Smooth muscle cell of the brain vasculature (primary cell): ENCODE measurements at places on chromosomes 2 and 18.
A peak's percentile ranks its signal among the peaks of the same experiment; 100 is the strongest.

GRCh38 chr2:132640116-132640515 lies 29.9 kb downstream of the LYPD1 start:
- DNase-seq: no peak

DNA sequence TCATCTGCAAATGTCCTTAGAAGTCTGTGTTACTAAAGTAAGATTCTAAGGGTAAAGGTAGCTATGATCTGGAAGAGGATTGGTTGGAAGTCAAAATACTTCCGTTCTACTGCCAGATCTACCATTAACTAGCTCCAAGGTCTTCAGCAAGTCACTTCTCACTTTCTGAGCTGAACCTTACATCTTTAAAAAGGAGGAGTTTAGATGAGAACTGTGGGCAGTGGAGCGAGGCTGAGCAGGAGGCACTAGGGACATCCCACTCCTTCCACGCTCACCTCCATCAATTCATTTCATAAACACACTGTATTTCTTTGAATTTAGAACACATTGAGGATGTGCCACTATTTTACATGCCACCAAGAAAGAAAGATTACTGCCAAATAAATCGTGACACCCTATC lies 143.0 kb downstream of the ABCA12 start:
- no peak for DNase-seq

- no peak for DNase-seq
Measured at GRCh38 chr18:23114171-23114881, 21.0 kb upstream of the CABLES1 start.

- no peak for DNase-seq
Measured at GRCh38 chr2:79114797-79115494, 5.3 kb upstream of the REG1A start.

- no peak for DNase-seq
Measured at GRCh38 chr2:98155716-98156115, 68.7 kb downstream of the VWA3B start.

DNA sequence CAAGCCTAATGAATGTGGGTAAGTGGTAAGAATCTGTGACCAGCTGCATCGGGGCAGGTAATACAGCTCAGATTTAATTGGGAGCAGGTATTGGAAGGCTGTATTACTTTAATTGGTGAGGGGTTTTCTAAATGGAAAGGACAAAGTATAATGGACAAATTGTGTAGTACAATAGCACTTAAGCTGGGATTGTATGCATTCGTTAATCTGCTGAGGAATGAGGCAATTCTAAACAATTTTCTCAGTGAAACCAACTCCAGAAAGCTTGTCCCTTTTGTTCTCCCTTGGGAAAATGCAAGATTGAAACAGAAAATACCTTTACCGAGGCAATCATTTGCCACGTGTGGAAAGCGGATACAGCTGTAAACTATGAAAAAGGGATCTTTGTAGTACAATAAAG lies 801.6 kb upstream of the POU3F3 start:
- DNase-seq: no peak

GRCh38 chr2:216389570-216389969 lies 17.3 kb upstream of the MARCHF4 start:
- no peak for DNase-seq

- DNase-seq: no peak
Measured at GRCh38 chr18:58527285-58527951, 101.5 kb downstream of the ALPK2 start.

GRCh38 chr2:67841711-67842110 lies 221.1 kb downstream of the C1D start:
- no peak for DNase-seq

- DNase-seq: no peak
Measured at GRCh38 chr2:48344441-48344756, 185.6 kb upstream of the STON1 start.

GRCh38 chr2:233977296-233977837 lies 60.2 kb downstream of the TRPM8 start:
- no peak for DNase-seq

GRCh38 chr2:157785200-157785599 lies 90.9 kb downstream of the ACVR1 start:
- DNase-seq: no peak

GRCh38 chr18:13470516-13471197 lies 252.1 kb downstream of the LDLRAD4 start:
- DNase-seq: no peak

DNA sequence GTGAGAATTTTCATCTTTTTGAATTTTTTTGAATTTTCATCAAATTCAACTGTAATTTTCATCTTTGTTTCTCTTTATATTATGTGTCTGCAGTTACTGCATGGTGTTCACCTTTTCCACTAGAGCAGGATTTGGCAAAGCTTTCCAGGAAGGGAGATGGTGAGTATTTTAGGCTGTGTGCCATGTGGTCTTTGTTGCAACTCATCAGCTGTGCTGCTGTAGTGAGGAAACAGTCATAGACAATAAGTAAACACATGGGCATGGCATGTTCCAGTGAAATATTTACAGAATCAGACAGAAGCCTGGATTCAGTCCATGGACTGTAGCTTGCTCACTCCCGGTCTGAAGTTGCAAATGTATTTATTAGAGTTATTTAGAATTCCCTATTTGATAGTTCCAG lies 120.4 kb downstream of the DCDC2C start:
- no peak for DNase-seq

DNA sequence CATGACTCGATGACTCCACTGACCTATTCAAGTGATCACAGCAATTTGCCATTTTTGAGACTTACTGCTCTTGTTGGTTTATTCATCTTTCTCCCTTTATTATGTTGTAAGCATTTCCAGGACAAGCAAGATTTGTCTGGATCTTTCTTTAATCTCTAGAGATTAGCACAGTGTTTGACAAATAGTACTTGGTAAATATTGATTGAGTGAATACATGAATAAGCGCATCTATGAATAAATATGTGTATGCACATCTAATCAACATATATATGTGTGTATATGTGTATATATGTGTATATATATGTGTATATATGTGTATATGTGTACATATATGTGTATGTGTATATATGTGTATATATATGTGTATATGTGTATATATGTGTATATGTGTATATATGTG lies 7.3 kb downstream of the TMX3 start:
- DNase-seq: no peak

DNA sequence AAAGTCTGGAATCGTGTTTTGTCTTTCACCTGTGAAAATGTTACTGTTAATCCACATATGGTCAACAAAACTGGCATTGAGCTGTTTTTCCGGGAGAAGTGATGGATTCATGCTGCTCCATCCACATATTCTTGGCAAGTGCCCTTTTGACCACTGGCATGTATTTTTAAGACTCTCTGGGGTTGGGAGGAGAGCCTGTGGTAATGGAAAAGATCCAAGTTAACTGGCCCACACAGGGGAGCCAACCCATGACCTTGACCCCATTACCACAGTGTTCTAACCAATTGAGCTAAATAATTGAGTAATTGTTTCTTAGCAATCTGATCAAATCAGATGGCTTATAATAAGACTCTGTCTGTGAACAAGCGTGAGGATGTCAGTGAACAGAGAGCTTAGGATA lies 296.2 kb upstream of the NRP2 start:
- peak; percentile 41 for DNase-seq

DNA sequence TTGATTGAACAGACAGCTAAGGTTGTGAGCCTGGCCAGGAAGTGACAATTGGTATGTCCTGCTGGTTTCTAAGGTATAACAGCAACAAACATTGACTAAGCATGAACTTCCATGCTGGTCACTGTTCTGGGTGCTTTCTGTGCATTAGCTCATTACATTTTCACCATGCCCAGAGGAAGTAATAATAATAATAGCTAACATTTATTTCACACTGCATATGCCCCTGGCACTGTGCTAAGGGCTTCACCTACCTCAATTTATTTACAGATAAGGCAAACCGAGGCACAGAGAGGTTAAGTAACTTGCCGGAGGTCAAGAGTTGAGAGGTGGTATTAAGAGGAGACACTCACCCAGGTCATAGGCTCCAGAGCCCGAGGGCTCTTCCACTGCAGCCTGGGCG lies 113.6 kb downstream of the PDCL3 start:
- no peak for DNase-seq

GRCh38 chr2:28403370-28403956 lies 10.8 kb downstream of the FOSL2 start:
- no peak for DNase-seq

- no peak for DNase-seq
Measured at GRCh38 chr18:63155169-63155852, 164.3 kb downstream of the BCL2 start.

- no peak for DNase-seq
Measured at GRCh38 chr2:240419723-240420122, 15.7 kb upstream of the GPC1 start.

DNA sequence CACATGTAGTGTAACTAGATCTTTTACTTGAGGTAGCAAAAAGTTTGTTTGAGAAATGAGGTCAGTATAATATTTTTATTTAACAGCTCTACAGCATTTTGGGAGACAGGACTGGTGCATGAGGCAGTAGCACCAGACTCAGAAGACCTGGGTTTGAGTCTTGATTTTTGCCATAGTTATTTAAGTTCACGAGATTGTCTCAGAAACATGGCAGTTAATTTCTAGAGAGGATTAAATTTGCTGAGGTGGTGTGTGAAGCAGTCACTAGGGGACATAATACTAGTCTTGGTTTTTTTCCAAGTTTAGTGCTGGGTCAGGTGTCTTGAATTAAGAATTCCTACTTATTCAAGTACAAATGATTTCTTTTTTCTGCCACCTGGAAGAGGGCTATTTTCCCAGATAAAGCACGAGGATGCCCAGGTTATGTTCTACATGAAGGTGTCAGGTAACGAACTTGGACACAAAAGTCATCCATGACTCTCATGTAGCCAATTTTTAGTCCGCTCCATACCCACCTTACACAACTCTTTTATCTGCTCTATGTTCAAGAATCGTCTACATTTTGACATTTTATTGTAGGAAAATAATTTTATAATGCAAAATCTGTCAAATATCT lies 1.4 kb downstream of the MARCHF7 start:
- no peak for DNase-seq

GRCh38 chr2:157593411-157593810 lies 35.3 kb downstream of the ACVR1C start:
- no peak for DNase-seq

- DNase-seq: no peak
Measured at GRCh38 chr2:70935468-70936164, at the start of gene ATP6V1B1. TSS of gene ATP6V1B1 (plus strand) at chr2:70935900. CDS start at chr2:70935955, 55 bp downstream.
